Fibroblast of lung (primary cell): ENCODE measurements at places on chromosomes 16 and 17. TPM values are rescaled to one million over a fixed set of nuclear protein-coding genes. Genes with fewer than 3 reads are reported as not detected.

Gene KCNH4
- not detected in 2 replicates for total RNA-seq

Gene ABCA3
- total RNA-seq: 1.5 and 6.1 TPM in 2 replicates

Gene MYO15A
- total RNA-seq: 0.77 and 2.0 TPM in 2 replicates

Gene PSMB3
- 215 and 299 TPM in 2 replicates for total RNA-seq

Gene PYCARD
- 103 and 109 TPM in 2 replicates for total RNA-seq

Gene TNFAIP1
- 19.8 and 23.0 TPM in 2 replicates for total RNA-seq

Gene CHST5
- under 0.01 TPM in 1 of 2 replicates, not detected in the other for total RNA-seq

Gene FOXL1
- 24.1 and 27.4 TPM in 2 replicates for total RNA-seq

Gene ZNF213
- 5.9 and 8.8 TPM in 2 replicates for total RNA-seq
